Fibroblast of skin of back (primary cell): ENCODE measurements at places on chromosomes 4 and X.
A peak's percentile ranks its signal among the peaks of the same experiment; 100 is the strongest.

DNA sequence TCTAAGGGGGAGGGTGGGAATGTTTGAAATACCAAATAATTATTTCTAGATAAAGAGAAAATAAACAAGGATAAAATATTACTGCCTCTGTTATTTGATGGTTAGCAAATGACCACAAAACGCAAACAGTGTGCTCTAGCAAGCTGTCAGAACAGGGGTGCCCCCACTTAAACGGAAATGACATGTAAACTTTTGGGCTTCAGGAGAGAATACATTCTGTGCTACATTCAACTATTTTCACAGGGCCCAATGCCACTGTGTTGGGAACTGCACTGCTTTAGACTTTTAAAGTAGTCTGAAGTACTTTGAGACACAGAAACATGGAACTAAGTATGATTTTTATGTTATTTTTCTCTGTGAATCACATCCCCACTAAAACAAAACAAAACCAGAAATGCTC lies 14.1 kb downstream of the CD40LG start:
- DNase-seq: no peak

DNA sequence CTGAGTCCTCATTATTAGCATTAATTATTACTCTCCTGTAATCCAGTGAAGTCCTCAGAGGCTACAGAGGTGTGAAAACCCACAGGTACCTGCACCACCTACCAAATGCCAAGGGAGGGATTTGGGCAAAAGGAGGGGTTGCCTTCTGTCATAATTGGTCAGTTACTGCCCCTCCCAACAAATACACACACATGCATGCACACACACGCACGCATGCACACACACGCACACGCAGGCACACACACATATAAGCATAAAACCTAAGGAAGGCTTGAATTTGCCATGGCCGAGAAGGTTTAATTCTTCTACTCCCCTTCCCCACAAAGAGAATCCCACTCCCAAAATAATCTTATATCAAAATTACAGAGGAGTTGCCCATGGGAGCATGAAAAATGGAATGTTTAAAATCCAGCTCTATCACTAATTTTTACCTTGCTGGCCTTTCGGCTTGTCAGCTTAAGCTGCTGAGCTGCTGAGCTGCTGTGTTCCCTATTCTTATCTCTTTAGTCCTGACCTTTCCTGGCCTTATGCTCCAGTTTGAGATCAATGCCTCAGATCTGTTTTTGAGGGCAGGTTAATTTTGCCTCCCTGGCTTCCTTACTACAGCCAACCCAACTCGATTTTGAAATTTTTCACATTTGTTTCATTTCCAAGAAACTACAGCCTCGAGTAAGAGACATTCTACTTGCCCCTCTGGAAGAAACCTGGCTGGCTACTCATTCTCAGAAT lies 95.0 kb downstream of the CAMK2D start:
- no peak for DNase-seq

GRCh38 chr4:74433043-74433442 lies 11.9 kb upstream of the AREG start:
- DNase-seq: peak; percentile 45

DNA sequence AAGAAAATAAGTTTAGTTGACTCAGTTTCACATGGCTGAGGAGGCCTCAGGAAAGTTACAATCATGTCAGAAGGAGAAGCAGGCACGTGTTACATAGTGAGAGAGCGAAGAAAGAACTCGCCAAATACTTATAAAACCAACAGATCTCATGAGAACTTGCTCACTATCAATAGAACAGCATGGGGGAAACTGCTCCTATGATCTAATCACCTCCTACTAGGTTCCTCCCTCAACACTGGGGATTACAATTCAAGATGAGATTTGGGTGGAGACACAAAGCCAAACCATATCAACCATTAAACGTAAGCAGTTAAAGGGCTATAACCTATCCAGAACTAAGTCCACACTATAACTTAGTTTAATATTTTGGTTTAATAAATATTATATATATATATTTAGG lies 113.8 kb upstream of the ADGRL3 start:
- DNase-seq: no peak

DNA sequence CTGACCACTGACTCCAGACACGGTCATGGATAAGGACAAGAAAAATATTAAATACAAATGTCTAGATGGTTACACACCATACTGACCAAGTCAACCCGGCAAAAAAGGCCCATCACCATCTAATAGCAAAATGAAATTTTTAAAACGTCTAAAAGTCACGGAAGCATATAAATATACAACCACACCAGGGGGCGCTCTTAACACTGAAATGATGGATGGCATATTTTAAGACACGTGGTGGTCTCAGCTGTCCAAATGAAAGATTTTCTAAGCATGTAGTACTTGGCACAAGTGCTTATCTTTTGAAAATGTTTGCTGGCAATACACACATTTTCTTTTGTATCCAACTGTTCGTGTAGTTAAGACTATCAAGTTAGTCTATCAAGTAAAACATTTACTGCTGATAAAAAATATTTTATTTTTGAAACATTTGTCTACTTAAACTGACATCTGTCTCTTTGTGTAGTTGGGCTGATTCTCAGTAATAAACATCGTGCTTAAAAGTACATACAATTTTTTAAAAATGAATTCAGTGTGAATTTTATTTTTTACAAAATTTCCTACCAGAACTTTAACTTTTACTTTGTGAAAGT lies 64.6 kb downstream of the COX7B2 start:
- DNase-seq: peak; percentile 50
